ENCODE measurements at places on chromosomes 13 and 19. TPM values are rescaled to one million over a fixed set of nuclear protein-coding genes. Genes with fewer than 3 reads are reported as not detected.
A peak's percentile ranks its signal among the peaks of the same experiment; 100 is the strongest.

GRCh38 chr13:28710161-28710560, 8.6 kb downstream of the SLC46A3 start:
- no peak overlapping the region for H3K27ac ChIP-seq
- no peaks in the 10 kb centered on the region for H3K27me3 ChIP-seq
- DNase-seq, result no peak
- peaks cover 2% of the 10 kb centered on the region for H3K36me3 ChIP-seq
- H3K4me3 ChIP-seq, result no peak overlapping the region
- H3K4me1 ChIP-seq, result peaks cover 6% of the 10 kb centered on the region

DNA sequence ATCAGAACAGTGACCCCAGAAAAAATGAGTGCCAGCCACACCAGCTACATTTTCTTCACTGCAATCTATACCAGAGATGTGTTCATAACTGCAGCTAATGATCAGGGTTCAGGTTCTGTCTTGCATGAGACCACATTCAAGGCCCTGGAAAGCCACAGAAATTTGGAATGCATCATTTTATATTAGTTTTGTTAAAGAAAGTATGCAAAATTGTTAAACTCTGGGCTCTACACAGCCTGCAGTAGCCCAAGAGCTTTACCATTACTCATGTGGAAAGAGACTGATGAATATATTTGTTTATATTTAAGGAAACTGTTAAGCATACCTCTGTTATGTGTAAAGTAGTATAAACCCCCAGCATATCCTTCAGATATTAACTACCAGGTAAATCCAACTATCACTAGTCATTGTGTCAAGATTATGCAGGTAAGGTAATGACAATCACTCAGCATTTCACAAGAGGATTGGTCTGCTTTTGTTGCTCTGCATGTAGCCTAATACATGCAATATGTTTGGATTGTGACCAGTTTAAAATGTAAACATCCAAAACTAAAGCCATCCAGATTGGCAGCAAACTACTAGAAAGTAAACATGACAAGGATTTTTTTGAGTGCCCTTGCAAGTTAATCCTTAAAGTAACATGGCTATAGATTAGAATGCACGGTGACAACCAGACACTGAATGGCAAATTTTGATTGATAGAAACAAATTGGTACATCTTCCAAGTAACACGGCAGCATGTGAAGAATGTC, 429.1 kb upstream of the ARGLU1 start:
- H3K4me3 ChIP-seq, result no peak overlapping the region
- no peaks in the 10 kb centered on the region for H3K36me3 ChIP-seq
- H3K27me3 ChIP-seq, result no peaks in the 10 kb centered on the region
- H3K27ac ChIP-seq, result no peak overlapping the region
- no peak for DNase-seq

DNA sequence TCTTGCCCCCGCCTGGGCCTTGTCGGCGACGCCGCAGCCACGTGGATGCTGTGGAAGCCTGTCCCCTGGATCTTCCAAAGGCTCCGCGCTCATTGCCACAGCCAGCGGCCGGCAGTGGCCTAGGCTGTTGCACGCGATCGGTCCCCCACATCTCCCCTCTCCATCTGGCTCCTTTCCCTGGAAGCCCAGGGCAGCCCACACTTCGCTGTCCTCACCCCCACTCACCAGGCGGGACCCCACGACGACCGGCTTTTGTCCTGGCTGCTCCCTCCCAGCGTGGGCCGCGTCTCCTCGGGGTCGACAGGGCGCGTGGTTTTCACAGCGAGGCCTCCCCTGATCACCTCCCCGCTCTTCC, 605 bp upstream of the TEX30 start:
- H3K36me3 ChIP-seq, result no peaks in the 10 kb centered on the region
- peaks cover 13% of the 10 kb centered on the region for H3K4me1 ChIP-seq
- no peaks in the 10 kb centered on the region for H3K27me3 ChIP-seq
- peak; percentile 62 for DNase-seq
- peak overlapping the region; percentile 71 for H3K4me3 ChIP-seq

DNA sequence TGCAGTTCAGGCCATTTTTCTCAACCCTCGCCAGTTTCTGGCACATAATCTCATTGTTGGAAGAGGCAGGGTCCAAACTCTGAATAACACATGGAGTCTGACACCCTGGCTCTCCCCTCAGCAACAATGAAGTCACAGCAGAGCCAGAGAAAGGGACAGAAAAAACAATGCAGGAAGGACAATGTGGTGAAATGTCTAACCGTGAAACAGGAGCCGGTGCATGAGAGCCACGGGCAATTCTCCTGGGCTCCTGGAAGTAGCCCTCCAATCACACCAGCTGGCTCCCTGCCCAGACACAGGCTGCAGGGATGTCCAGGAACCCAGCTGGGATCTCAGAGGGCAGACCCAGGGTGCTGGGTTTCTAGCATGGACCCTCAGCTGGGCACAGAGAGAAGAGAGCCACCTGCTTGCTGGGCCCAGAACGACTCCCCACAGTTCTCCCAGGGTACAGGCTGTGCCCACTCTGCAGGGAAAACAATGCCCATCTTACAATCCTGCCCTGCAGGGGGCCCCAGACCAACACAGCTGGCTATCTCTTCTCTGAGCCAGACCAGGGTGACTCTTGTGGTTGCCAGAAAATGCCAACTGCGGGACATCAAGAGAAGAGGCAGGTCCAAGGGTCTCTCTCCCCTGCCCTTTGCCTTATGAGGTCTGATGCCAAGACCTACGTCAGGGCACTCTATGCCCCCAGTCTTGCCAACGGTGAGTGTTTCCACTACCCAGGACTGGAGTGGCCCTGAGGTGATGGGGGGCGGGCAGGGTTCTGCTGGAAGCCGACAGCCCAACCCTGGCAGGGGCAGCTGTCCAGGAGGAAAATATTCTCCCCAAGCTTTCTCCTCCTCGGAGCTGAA, 64.5 kb downstream of the CEBPG start:
- H3K27me3 ChIP-seq, result no peaks in the 10 kb centered on the region
- DNase-seq, result no peak
- no peak overlapping the region for H3K27ac ChIP-seq
- H3K4me1 ChIP-seq, result peaks cover 2% of the 10 kb centered on the region
- H3K36me3 ChIP-seq, result no peaks in the 10 kb centered on the region

DNA sequence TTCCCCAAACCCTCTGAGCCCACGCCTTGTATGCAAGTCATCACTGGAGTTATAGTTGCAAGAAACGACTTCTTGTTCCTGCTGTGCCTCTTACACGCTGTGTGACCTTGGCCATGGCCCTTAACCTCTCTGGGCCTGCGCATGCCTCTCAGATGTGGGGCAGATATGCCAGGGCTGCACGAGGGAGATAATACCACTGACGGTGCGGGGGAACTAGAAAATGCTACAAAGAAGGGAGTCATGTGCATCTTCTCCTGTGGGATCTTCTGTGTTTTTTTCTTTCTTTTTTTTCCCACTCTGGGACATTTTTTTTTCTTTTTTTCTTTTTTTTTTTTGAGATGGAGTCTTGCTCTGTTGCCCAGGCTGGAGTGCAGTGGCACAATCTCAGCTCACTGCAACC, 4.3 kb upstream of the SAMD1 start:
- no peaks in the 10 kb centered on the region for H3K27me3 ChIP-seq
- H3K4me3 ChIP-seq, result no peak overlapping the region

DNA sequence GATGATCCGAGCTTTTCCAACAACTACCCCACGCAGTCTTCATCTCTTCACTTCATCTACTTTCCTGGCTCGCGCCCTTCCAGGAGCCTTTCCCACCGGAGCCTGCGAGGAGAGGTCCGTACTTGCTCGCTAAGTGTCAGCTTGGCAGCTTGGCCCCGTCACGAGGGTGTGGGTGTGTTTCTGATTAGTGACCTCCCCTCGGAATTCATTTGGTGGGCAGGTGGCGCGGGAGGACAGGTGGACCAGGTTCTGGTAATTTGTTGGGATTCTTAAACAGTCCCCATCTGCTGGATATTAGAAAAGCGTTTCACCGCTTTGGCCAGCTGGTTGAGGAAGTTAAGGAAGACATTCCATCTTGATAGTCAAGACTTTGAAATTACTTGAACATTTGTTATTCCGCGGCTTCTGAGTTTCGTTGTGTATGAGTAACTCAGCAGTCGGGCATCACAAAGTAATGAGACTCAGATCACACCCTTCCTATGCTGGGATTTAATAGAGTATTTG, 515 bp downstream of the UFM1 start:
- peaks cover 33% of the 10 kb centered on the region for H3K4me1 ChIP-seq
- peak; percentile 85 for DNase-seq
- no peaks in the 10 kb centered on the region for H3K27me3 ChIP-seq
- H3K27ac ChIP-seq, result peak overlapping the region; percentile 91

GRCh38 chr13:65724226-65724625, 1505.9 kb downstream of the PCDH9 start:
- DNase-seq, result no peak
- H3K36me3 ChIP-seq, result no peaks in the 10 kb centered on the region
- no peaks in the 10 kb centered on the region for H3K27me3 ChIP-seq

DNA sequence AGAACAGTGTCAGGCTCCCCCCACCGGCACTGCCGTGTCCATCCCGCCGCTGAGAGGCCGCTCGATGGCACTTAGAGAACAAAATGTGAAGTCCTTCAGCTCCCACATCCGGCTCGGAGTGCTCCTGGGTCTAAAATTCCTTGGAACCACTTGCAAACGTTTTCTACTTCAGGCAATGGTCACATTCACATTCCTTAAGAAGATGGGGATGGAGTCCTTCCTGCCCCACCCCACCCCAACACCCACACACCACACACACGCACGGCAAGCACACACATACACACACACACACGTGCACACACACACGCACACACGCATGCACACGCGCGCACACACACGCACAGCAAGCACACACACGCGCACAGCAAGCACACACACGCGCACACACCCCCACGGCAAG, 83.4 kb downstream of the SOX1 start:
- H3K4me1 ChIP-seq, result no peaks in the 10 kb centered on the region
- no peak overlapping the region for H3K27ac ChIP-seq
- H3K27me3 ChIP-seq, result peaks cover 7% of the 10 kb centered on the region
- no peak for DNase-seq
- H3K4me3 ChIP-seq, result no peak overlapping the region
- no peaks in the 10 kb centered on the region for H3K36me3 ChIP-seq

DNA sequence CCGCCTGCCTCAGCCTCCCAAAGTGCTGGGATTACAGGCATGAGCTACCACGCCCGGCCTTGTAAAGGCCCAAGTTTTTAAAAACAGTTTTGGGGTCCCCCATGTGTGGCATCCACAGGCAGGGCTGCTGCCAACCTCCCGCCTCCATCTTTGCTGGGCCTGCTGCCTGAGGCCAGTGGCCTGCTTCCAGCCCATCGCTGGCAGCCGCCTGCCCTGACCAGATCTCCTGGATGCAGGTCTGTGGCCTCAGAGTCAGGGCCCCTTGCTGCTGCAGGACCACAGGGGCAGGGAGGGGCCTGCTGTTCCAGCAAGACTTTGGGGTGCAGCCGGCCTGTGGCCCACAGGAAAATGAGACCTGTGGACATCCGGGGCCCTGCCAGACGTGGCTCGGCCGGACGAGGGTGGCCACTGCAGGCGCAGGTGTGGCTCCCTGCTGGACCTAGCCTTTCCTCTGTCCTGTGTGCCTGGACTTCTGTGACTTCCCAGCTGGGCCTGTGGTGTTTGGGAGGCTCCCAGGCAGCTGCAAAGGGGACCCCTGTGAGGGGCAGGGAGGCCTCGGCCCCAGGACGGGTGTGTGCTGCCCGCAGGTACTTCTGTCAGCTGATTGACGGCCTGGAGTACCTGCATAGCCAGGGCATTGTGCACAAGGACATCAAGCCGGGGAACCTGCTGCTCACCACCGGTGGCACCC, 14.4 kb downstream of the STK11 start:
- H3K4me1 ChIP-seq, result peaks cover 32% of the 10 kb centered on the region
- H3K36me3 ChIP-seq, result peaks cover 50% of the 10 kb centered on the region
- DNase-seq, result no peak
- H3K4me3 ChIP-seq, result no peak overlapping the region
- H3K27me3 ChIP-seq, result no peaks in the 10 kb centered on the region

- peak overlapping the region; percentile 83 for H3K27ac ChIP-seq
- H3K36me3 ChIP-seq, result no peaks in the 10 kb centered on the region
- DNase-seq, result no peak
- peaks cover 30% of the 10 kb centered on the region for H3K4me1 ChIP-seq
Observed at GRCh38 chr19:12913851-12914690, 5.0 kb downstream of the SYCE2 start.

DNA sequence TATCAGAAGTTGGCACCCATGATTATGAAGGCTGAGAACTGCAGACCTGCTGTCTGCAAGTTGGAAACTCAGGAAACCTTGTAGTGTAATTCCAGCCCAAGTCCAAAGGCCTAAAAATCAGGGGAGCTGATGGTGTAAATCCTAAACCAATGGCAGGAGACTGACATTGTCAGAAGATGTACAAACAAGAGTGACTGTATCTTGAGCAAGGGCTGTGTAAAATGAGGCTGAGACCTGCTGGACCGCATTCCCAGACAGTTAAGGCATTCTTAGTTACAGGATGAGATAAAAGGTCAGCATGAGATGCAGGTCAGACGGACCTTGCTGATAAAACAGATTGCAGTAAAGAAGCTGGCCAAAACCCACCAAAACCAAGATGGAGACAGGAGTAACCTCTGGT, 147.7 kb downstream of the COG6 start:
- no peak overlapping the region for H3K27ac ChIP-seq
- no peaks in the 10 kb centered on the region for H3K4me1 ChIP-seq
- no peak for DNase-seq

GRCh38 chr19:18529782-18530181, 7.9 kb upstream of the ELL start:
- H3K4me1 ChIP-seq, result no peaks in the 10 kb centered on the region
- H3K4me3 ChIP-seq, result no peak overlapping the region
- no peak for DNase-seq
- H3K27ac ChIP-seq, result no peak overlapping the region
- peaks cover 27% of the 10 kb centered on the region for H3K36me3 ChIP-seq
- H3K27me3 ChIP-seq, result no peaks in the 10 kb centered on the region

DNA sequence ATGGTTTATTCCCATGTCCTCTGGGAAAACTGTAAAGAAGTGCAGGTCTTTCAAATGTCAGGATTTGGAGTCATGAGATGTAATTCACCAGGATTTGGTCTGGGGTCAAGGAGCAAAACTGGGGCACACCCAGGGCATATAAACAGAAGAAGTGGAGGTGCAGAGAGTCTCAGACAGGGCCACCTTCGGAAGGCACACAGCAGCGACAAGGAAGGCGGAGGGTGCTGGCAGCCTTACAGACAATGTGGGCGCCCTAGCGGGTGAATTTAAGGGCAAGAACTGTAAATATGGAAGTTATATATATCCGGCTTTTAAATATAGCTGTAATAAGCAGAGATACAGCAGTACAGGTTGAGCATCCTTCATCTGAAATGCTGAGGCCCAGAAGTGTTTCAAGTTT, 31.2 kb downstream of the DHRS12 start:
- no peak overlapping the region for H3K27ac ChIP-seq
- no peaks in the 10 kb centered on the region for H3K27me3 ChIP-seq
- no peak for DNase-seq
- peaks cover 2% of the 10 kb centered on the region for H3K36me3 ChIP-seq

GRCh38 chr19:33487901-33488800, 33.4 kb downstream of the PEPD start:
- no peaks in the 10 kb centered on the region for H3K27me3 ChIP-seq
- peaks cover 33% of the 10 kb centered on the region for H3K36me3 ChIP-seq
- no peak overlapping the region for H3K27ac ChIP-seq
- peak; percentile 49 for DNase-seq
- H3K4me3 ChIP-seq, result no peak overlapping the region

OR7A5 gene
- total RNA-seq, result 3.7 TPM

TUBB4A gene
- total RNA-seq, result 3.5 TPM

ADGRE1 gene
- total RNA-seq, result not detected

ZNF845 gene
- total RNA-seq, result 5.2 TPM
